ENCODE measurements at places on chromosomes 5 and 9.

DNA sequence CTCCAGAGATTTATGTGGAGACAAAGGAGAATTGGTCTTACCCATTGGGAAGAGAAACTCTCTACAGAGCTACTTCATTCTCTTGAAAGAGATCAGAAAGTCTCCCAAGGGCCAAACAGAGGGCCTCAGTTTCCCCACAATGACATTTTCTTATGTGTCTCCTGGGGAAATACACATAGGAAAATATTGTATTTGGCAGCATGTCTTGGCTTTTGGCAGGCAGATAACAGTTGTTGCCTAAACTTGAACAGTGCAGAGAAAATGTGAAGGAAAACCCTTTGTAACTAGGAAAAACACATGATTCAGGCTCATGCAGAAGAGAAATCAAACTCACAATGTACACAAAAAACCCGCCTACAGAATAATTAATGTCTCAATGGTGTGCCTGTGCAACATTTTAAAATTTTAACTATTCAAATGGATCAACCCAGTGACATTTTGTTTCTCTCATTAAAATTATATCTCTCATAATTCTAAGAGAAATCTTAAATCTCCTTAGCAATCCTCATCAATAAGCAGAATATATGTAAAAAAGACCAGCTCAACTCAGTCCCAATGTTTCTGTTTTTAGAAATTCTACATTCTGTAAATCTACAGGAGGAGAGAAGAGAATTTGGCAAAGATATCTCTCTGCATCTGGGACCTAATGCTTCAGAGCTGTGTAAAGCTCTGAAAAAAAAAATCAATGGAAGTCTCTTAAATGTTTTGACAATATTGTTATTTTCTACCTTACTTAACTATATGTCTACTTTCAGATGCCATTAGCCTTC lies 205.1 kb downstream of the ADAMTSL1 start:
- DNase-seq = no peak

- no peak for DNase-seq
Observed at GRCh38 chr5:99674101-99674500, 745.3 kb upstream of the CHD1 start.

DNA sequence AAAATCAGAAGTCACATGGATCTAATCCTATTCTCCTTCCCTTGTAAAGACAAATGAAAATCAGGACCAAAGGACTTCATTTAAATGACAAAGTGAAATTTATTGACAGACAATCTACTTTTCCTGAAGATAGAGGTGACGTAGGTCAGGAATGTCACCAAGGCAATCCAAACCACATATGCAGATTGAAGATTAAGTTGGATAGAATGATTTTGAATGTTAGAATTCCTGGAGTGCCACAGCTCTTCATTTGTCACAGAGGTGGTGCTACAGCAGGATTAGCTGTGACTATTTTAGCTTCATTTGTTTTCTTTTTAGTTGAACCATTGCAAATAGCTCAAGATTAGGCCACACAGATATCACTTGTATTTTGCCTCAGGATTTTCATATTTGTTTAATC lies 736.0 kb upstream of the ARRDC3 start:
- no peak for DNase-seq

DNA sequence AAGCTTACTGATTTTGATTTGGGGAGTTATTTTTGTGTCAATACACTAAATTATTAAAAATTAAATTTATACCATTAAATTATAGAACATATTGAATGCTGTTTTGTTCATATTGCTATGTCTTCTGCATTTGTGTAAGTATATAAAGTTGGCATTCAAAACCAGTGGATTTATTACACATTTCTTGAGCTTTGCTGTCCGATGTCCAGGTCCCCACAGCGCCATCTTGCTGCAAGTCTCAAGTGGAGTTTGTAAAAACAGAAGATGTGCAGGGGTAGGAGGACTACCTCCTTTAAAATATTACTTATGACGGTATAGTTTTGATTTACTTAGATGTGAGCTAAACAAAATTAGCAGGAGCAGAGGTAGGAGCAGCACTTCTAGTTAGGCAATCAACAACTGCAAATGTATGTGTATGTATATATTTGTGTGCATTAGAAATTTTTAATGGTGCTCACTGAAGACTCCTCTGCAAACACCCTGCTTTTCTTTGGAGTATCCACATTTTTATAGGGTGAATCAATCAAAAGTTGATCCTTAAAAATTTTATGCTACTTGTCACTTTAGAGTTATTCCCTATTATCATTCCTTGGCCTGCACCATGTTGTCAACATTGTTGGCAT lies 37.4 kb downstream of the CPEB4 start:
- peak; percentile 33 for DNase-seq

GRCh38 chr5:74390822-74391221 lies 249.7 kb downstream of the ENC1 start:
- DNase-seq = no peak

DNA sequence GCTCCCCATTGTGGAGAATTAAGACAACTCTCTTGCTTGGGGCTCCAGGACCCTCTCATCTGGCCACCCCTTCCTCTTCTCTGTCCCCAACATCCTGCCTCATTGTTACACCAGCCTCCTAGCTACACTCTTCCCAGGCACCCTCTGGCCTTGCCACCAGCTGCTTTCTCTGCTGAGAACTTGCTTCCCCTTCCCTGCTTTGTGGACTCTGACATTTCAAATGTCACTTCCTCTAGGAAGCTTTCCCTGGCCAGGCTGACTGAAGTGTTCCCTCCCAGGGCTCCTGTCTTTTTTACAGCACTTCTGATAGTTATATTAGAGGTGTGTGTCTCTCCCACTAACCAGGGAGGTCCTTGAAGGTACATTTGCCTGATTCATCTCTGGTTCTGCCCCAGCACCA lies 194.0 kb upstream of the KLF4 start:
- no peak for DNase-seq

GRCh38 chr9:134738869-134739659 lies 97.5 kb downstream of the COL5A1 start:
- DNase-seq = no peak

DNA sequence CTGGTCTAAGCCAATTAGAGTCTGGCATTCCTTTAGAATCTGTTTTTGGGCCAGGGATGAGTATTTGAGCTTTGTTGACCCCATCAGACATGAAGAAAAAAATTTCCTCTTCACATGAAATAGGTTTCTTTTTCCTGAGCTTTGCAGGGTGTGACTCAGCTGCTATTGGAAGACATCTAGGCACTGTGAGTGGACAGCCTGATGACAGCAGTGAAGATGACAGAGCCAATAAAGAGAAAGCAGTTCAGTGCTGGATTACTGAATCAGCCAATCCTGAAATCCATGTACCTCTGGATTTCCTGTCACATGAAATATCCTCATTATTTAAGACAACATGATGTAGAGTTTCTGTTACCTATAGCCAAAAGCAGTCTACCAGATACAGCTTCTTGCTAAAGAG lies 51.3 kb upstream of the GRIA1 start:
- no peak for DNase-seq

DNA sequence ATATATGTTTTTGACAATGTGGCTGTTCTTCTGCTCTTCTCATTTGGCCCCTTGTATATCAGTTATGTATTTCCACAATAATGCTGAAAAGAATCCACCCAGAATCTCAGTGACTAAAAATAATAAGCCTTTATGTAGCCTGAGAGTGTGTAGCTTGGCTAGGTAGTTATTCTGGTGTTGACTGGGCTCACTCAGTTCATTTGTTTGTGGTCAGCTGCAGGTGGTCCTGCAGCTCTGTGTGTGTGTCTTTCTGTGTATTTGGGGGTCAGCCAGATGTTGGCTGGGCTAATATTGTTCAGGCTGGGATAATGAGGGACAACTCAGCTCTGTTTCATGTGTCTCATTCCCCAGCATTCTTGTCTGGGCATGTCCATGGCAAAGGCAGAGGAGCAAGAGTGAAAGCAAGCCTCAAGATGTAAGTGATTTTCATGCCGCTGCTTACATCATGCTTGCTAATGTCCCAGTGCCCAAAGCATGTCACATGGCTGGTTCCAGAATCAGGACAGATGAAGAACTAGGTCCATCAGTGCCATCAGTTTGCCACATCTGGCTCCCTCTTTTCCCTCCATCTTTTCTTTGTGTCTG lies 162.8 kb downstream of the KCTD16 start:
- no peak for DNase-seq

- DNase-seq = no peak
Observed at GRCh38 chr9:123422635-123423310, 66.8 kb downstream of the CRB2 start.

DNA sequence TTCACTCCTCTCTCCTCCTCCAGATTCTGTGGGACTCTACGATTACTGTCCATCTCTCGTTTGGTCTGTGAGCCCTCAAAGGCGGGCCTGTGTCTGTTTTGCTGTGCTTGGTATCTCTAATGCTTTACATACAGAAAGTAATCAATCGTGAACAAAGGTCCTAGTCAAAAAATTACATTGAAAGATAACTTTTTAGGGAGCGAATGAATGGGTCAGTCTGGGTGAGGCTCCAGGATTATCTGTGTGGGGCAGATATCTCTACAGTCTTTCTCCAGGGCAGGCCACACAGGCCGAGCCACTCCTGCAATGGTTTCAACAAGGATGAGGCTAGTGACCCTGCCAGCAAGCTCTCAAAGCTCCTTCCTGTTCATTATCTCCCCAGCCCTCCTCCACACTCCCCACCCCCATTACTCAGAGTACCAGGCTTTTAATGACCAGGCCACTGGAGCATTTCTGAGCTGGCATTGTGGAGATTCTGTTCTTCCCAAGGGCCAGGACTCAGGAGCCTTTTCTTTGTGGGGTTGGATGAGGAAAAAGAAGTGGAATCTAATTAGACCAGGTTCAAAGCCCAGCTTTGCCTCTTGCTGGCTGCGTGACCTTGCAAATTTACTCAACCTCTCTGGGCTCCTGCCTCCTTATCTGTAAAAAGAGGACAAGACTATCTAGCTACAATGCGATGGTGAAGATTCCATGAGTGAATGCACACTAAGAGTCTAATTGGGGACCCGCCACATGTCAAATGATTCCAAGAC lies 10.2 kb downstream of the CORO2A start:
- no peak for DNase-seq

DNA sequence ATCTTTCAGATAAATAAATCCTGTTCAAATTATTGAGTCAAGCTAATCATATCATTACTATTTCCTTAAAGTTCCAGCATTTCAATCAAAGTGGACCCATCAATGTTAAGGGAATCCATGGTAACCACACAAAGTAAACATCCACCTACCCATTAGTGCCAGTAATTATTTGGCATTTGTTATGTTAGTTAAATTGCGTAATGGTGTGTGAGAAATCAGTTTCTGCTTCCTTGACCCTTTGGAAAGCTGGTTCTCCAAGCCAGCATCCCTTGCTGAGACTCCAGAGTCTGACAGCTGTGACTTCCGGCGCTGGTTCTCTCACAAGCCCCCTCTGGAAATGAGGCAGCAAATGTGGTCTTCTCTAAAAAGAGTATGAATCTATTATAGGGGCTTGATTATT lies 308.6 kb upstream of the EFNA5 start:
- DNase-seq = no peak

- no peak for DNase-seq
Observed at GRCh38 chr9:133927041-133927440, 65.1 kb downstream of the VAV2 start.

GRCh38 chr5:170892196-170892595 lies 30.4 kb downstream of the RANBP17 start:
- DNase-seq = no peak

GRCh38 chr9:99809586-99810319 lies 11.9 kb upstream of the NR4A3 start:
- DNase-seq = no peak
